ENCODE measurements at places on chromosomes 5 and 9.

DNA sequence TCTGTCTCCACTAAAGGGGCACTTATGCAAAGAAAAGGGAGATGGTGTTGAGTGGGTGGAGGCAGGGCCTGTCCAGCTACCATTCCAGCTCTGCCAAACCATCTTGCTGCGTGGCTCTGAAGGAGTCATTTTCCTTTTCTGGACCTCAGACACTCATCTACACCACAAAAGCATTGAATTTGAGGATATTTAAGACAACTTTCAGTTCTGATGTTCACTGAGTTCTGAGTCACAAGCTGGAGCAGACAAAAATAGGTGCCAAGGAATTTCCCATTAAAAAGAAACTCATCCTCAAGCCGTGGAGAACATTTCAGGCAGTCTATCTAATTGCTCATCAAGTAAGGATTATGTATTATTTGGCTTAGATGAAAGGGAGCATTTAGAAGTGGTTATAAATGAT is 195.0 kb upstream of the TBC1D2 start:
- DNase-seq = no peak

DNA sequence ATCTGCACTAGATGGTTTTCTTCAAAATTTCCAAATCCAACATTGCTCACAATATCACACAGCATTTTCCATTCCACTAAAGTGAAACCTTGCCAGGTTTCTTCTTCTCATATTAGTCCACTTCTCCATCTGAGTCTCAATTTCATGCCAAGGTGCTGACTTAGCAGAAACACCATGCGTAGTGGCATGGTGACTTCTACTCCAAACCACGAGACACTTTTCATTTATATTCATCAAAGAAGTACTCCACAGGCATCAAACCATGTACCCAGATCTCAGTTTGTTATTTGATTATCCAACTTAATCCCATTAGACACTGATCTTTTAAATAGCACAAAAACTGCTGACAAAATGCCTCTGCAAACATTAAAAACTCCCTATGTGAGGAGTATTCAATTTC is 233.4 kb upstream of the ITGA1 start:
- DNase-seq = no peak

- DNase-seq = no peak
Observed at GRCh38 chr9:87718852-87719612, 6.9 kb upstream of the CTSL start.

DNA sequence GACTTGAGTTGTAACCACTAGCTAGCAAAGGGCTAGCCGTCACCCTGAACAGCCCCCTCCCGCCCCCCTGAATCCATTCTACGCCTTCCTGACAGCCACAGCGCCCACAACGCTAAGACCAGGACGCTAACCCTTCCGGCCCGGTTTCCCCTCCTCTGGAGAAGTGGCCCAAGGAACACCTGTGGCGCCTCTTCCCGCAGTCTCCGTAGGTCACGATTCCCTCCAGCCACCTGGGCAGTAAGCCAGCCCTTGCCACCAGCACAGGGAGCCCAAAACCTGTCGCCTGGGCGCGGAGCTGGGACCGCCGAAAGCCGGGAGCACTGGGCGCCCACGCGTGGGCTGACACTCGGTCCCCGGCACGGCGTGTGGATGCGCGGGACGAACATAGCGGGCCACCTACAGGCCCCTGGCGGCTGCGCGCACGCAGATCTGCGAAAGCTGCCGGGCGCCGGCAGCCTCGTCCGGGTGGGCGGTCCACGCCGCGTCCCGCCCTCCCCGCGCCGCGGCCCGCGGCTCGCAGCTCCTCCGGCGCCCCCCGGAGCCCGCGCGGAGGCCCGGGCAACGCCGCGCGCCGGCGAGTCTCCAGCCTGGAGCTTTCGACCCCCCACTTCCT is 596 bp downstream of the IRF1 start:
- DNase-seq = no peak

DNA sequence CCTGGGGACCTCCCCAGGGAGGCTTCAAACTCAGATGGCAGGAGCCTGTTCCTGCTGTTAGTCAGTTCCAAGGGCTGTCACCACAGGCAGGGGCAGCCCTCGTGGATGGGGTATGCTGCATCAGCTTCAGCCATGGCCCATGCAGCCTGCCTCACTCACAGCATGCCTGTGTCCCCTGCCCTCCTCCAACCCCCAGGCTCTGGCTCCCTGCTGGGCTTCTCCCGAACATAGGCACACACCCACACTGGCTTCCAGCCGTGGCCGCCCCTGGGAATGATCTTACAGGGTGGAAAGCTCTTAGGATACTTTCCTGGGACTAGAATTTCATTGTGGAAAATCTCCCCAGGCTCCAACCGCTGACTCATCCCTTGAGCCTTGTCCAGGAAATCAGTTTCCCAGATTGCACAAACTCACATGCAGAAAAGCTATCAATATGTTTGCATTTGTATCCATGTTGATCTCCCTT is 163.8 kb downstream of the SEC61B start:
- DNase-seq = no peak

DNA sequence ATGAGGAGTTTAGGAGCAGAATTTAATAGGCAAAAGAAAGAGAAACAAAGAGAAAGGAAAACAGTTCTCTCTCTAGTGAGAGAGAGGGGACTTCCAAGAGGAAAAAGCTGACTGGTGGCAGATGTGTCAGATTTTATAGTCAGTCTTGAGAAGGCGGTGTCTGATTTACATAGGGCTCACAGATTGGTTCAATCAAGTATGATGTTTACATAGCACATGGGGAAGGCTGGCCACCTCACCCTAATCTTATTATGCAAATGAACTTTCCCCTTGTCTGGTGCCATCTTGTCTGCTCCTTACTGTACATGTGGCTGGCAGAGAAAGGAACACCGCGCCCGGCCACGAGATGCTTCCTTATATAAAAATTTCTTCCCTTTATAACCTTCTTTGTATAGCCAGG is 24.7 kb downstream of the UNC13B start:
- no peak for DNase-seq

- peak; percentile 75 for DNase-seq
Observed at GRCh38 chr9:108016446-108016845, 526.9 kb upstream of the KLF4 start.

DNA sequence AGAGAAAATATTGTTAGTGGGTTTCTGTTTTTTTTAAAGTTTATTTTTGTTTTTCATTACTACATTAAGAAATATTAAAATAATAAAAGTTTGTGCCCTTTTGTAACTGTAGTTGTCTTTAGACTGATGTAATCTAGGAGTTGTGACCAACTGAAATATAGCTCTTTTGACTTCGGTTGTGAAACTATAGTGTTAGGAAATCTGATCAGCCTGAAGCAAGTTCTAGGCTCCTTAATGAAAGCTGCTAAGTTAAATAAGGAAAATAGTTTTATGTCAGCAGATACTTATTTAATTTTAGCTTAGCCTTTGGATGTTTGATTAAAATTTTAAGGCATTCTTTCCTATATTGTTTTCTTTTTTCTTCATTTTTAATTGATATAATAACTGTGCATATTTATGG is 14.2 kb downstream of the AP3S1 start:
- no peak for DNase-seq

GRCh38 chr5:172806897-172807672 is 27.0 kb upstream of the ERGIC1 start:
- DNase-seq = no peak

- no peak for DNase-seq
Observed at GRCh38 chr9:101450931-101451330, 15.4 kb upstream of the ALDOB start.

GRCh38 chr9:135883410-135884089 is 23.8 kb downstream of the CAMSAP1 start:
- DNase-seq = no peak

GRCh38 chr9:124593200-124593599 is 86.0 kb upstream of the NR5A1 start:
- DNase-seq = no peak

DNA sequence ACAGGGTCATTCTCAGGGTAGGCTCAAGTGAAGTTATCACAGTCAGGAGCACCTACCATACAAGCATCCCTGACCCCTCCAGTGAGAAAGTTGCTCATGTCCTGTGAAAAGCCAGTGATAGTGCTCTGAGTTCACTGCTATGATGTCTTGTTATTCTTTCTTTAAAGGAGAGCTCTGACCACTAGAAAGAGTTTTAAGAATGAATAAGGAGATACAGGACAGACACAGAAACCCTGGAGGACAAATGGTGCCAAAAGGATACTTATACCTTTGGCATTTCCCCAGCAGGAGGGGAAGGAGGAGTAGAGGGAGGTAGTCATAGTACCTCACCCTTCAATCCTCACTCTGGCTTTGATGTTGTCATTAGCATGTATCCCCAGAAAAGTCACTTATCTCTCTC is 84.0 kb upstream of the AGXT2 start:
- no peak for DNase-seq

DNA sequence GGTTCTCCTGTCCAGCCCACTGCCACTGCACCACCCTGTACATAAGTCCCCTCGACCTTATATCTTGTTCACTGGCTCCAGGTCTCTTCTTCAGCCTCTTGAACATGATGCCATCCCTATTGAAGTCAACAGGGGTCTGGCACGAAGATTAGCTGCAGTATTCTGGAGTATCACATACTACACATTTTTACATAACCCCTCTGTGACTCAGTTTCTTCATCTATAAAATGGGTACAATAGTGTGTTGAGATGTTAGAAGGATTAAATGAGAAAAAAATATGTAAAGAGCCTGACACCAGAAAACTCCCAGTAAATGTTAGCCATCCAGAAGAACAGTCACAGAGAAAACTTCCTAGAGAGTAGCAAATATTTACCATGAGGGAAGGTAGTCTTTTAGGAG is 98.9 kb downstream of the PIK3R1 start:
- DNase-seq = no peak

DNA sequence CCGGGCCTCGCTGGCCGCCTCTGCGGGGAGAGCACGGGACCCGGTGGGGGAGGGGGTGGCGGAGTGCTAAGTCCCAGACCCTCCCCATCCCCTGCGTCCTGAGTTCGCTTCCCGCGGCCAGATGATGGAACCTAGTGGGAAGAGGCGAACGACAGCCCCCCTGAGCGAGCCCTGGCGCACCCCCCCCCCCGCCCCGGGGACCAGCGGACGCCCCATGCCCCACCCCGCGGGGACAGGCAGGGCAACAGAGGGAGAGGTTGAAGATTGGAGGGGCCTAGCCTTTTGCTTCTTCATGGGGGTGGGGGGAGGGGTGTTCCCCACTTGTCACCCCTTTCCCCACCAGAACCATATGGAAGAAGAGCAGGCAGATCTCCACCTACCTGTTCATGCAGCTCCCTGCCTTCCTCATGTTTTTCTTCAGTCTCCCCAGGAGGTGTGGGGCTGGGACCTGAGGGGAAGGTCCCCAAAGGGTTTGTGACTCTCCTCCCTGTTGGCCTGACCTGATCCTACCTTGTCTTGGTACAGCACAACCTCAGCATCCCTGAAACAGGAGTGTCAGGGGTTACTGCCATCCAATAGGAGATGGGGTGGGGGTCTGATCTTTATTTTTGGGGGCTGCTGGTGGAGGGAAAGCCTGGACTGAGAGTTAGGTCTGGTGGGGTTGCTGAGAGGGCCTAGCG is 485 bp downstream of the FAM53C start:
- no peak for DNase-seq

DNA sequence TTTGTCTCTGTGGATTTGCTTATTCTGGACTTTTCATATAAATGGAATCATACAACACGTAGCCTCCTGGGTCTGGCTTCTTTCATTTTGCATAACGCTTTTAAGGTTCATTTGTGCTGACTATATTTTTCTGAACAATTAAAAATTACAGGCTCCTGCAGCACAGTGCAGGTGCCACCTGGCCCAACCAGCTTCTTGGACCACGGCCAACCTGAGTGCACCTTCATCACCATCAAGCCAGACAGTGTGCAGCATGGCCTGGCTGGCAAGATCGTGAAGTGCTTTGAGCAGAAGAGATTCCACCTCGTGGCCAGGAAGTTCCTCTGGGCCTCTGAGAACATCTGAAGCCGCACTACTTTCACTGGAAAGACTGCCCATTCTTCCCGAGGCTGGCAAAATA is 53.5 kb upstream of the COL15A1 start:
- peak; percentile 36 for DNase-seq

DNA sequence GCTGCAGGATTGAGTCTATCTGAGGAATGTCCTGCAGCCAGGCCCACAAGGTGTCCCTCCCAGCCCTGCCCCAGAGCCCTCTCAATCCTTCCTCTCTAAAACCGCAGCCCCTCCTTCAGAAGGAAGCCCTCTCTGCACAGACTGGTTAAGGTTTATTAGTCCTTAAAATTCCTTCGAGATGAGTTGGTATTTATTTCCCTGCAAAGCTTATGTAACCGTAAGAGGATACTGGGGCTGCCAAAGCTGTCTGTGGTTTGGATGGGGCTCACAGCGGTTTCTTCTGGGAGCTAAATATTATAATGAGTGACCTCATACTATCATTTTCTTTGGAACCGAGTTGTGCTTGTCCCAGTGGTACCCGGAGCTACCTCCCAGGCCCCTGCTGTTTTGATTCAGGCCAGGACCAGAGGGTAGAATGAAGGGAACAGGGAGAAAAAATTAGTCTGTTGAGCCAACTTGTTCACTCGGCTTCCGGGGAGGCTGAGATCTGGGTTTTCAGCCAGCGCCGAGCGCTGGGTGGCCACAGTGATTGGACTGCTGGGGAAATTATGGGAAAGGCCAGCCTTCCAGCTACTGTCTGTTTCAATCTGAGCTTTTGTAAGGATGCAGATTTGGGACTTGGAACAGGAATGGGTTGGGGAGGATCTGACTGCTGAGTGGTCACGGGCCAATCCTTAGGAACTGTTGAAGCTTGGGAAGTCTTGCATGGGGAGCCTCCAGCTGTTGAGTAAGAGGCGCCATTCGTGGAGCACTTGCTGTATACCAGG is 107.5 kb downstream of the NDFIP1 start:
- no peak for DNase-seq

GRCh38 chr5:43294226-43294625 is 19.0 kb downstream of the HMGCS1 start:
- no peak for DNase-seq

DNA sequence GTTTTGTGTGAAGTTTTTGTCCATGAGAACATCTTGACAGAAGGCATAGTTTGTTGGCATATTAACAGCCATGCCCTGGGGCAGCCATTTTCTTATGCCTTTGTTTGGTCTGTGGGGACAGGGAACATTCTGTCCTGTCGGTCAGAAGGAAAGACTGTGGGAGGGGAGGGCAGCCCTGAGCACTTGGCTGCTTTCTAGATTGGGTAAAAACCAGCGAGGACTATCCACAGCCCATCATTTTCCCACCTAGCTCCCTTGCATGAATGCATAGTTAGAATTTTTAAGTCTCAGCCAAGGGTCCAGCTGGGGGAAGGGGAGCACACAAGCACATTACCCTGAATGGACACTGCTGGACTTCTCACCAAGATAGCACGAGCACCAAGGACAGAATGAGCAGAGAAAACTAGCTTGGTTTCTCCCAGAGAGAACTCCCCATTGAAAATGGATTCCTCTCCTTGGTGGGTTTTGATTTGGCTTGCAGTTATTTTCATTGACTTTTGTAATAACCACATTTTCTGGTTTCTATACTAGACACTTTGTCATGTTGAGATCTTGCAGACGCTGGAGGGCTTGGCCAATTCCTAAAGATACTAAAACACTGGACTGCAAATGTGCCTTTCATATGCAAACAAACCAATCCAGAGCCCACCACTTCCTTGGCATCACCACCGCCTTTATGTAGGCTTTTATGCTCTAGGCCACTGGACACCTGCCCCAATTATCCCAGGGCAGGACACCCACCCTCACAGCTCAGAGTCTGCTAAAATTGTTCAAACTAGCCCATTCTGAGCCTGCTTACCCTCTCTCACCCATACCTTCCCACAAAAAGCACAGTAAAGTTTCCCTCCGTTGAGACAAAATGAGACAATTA is 129.9 kb downstream of the BOD1 start:
- DNase-seq = no peak

Measured in NCI-H526 treated with DMSO at 0.1 percent for 48 hours (cell line).